A549 (cell line): ENCODE measurements at places on chromosomes 1 and 21.

DNA sequence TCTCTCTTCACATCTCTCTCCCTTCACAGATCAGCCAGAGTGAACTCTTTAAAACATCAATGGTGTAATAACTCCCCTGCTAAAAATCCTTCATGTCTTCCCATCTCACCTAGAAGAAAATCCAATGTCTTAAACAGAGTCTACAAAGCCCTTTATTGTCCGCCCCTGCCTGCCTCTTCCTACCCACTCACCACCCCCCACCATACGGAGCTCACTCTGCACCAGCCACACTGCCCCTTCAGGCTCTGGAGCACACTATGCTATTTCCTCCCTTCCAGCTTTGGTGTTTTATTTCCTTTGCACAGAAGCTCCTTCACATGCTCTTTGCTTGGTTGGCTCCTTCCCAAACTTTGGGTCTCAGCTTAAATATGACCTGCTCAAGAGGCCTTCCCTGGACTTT lies 10.2 kb downstream of the CAMK1G start:
- DNase-seq, result no peak

- DNase-seq, result no peak
These were observed 318.5 kb upstream of the B3GALT2 start for GRCh38 chr1:193504920-193505319.

- DNase-seq, result no peak
These were observed 221.8 kb upstream of the JUN start for GRCh38 chr1:59005491-59006288.

DNA sequence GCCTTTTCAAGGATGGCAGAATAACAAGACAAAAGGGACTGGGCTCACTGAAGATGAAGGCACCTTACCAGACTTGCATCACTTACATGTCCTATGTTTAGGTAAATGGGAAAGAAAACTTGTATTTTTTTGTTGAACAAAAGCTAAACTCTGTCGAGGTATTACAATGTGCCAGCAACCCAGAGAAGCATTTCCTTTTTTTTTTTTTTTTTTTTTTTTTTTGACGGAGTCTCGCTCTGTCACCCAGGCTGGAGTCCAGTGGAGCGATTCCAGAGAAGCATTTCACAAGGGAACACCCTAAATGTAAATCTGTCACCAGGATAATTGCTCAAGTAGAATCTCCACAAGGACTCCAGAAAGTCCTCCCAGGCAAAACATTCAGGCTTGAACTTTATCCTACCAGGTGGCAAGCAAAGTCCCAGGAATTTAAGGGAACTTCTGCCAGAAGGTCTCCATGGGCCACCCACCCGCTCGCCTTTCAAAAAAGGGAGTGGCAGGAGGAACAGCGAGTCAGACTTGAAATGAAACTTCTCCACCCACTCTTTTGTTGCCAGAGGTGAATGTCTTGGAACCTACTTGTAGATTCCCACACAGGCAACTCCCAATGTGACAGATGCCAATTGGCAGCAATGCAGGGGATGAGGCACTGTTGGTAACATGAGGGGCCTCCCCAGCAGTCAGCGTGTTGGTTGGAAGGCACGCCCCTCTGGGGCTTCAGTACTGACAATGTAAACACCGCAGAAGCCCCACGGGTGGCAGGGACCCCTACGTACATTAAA lies 125.0 kb downstream of the TIAM1 start:
- DNase-seq, result no peak

DNA sequence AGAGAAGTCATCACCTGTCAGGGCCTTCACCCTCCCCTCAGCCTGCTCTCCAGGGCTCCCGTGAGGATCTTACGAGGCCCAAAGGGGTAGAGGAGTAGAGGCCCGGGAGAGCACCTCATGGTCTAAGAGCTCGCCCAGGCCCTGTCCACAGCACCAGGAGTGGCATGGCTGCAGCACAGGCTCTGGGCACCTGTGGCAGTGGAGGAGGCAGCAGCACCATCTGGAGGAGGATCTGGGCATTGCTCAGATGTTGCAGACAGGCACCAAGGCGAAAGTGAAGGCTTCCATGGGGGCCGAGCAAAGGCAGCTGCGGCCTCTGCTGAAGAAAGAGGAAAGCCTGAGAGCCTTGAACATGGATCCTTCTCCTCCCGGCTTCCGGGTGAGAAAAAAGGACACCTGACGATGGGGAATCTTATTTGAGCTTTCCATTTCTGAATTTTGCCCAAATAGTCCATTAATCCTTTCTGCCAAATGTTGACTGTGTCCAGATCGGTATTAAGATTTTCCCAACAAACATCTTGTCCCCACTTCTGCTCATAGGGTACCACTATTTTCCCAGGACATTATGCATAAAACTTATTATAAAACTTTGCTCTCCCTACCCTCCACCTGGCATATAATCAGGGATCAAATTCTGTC lies 604.7 kb downstream of the PTPRC start:
- peak; percentile 34 for DNase-seq

DNA sequence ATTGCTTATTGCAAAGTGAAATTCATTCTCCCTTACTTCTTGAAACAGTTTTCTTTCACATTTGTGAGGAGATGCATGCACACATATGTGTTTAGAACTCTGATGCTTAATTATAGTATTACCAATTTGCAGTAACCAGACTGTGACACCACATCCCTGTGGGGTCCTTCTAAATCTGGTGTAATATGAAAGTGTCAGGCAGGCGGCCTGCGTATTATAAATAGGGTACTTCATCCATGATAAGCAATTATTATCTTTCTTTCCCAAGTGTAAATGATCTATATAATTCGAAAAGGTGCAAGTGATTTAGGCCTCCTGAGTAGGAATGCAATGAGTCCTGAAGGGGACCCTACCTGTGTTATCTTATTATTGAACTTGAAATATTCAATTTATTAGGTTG lies 876 bp downstream of the EFCAB7 start:
- DNase-seq, result peak; percentile 2

GRCh38 chr1:103274886-103275285 lies 166.6 kb upstream of the COL11A1 start:
- DNase-seq, result no peak

- no peak for DNase-seq
These were observed 124.6 kb downstream of the BACH1 start for GRCh38 chr21:29423099-29423870.

DNA sequence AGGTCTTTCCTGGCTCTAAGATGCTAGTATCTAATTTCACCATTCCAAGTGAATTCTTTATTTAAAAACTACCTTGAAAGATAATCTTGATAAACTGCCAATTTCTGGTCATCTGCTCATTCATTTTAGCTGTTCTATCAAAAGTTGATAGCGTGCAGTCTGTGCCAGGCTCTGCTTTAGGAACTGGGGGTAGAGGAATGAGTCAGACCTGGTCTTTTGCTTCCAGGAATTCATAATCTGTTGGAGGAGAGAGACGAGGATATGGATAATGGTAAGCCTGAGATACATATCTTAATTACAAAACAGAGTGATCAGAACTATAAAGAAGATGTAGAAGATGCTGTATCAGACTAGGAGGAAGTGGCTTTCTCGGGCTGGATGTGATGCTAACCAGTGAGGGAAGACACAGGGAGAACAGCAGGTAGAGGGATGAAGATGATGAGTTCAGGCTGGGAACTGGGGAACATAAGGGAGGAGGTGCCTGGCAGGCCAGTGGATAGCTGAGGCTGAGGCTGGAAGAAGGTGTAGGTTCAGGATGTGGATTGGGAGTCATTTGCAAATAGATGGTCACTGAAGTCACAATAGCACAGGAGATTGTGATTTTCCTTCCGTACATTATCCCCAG lies 12.3 kb upstream of the PHC2 start:
- DNase-seq, result no peak

- DNase-seq, result peak; percentile 66
These were observed 55.7 kb upstream of the ETV3 start for GRCh38 chr1:157193702-157194391.

DNA sequence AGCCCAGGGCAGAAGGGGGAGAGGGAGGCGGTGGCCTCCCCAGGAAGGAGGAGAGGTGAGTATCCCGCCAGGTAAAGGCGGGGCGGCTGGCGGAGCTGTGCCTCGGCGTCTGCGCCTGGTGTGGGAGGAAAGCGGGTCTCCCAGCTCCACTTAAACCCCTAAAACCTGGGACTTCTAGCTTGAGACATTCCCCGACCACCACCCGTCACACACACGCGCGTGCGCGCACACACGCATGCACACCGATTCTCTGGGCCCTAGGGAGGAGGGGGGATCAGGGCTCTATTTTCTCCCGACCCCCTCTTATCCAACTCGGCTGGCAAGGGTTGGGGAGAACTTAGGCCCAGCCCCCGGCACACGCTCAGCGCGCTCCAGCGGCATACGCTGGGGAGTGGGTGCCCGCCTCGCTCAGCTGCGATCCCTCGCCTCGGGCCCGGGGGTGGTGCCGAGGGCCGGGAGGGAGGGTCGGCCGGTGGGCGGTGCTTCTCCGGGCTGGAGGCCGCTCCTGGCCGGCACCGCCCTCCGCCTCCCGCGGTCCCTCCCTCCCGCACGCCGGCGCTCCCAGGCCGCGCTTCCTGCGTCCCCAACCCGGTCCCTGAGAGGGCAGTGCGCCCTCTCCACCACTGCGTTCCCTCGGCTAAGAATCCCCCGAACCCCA lies at the start of gene TMEM51:
Gene TMEM51, plus strand, starts transcription at position 564 of the 658 bp plus-strand sequence. CDS start 61,341 bp downstream, outside the sequence.
- peak; percentile 72 for DNase-seq

DNA sequence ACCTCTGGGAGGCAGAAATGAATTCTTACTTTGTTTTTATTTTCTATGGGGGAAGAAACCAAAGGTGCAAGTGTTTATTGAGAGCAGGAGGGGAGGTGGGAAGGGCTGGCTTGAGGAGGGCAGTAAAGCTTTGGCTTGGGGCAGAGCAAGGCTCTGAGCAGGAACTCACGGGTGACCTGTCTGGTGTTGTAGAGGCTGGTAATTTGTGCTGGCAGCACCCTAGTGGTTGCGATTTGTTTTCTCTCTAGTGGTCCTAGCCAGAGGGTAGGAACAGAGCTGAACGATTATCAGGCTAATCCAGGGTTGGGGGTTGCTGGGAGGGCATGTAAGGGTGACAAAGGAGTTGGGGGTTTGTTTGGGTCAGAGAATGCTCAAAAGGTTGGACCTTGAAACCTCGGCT lies 16.6 kb downstream of the TMCC2 start:
- no peak for DNase-seq

DNA sequence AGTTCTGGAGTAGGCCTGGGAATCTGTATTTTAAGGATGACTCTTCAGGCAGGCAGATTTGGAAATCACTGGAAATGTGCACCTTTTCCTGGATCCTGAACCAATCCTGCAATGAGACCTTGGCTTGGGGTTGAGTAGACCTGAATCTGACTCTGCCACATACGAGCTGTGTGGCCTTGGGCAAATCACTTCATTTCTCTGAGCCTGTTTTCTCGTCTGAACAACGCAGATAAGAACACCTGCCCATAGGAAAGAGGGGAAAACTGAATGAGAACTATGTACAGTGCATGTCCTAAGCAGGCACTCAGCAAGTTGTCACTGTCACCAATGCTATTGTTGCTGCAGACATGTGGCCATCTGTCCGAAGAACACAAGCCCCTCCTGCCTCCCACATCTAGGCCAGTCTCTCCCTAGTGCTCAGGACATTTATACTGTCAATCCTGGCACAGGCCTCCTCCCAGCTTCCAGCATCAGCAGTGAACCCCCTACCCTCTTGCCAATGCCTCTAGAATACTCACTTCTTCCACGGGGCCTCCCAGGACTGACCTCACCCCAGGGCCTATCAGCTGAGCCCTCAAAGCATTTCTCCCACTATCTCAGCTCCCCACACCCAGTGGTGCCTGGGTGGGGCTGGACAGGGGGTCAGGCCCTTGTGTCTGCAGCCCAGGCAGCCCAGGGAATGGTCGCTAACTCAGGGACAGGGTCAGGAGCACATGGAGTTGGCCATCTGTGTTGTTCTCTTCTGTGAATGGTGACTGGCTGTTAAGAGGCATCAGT lies 88.8 kb upstream of the ZBTB40 start:
- no peak for DNase-seq

DNA sequence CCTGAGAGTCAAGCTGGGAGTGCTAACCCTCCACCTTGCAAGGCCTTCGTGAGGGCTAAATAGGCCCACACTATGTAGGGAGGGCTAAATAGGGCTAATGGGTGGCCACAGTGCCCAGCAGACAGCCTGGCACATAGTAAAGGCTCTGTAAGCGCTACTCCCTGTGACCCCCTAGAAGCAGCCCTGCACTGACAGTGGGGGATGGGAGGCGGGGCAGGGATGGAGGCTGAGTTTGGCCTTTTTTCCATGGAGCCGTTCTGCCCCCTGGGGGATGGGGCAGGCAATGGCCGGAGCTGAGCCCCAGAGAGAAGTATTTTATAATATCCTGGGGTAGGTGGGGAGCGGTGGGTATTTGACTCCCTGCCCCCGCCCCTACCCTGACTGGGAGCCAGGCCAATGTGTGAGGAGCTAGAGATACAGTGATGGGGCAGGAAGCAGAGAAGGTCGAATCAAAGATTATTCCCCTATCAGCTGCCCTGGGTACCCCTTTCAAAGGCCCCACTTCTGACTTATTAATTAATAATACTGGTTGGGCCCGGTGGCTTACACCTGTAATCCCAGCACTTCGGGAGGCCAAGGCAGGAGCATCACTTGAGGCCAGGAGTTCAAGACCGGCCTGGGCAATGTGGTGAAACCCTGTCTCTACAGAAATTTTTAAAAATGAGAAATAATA lies 42.3 kb downstream of the LACTBL1 start:
- peak; percentile 82 for DNase-seq

- DNase-seq, result no peak
These were observed 95.7 kb downstream of the GLIS1 start for GRCh38 chr1:53643041-53643880.

DNA sequence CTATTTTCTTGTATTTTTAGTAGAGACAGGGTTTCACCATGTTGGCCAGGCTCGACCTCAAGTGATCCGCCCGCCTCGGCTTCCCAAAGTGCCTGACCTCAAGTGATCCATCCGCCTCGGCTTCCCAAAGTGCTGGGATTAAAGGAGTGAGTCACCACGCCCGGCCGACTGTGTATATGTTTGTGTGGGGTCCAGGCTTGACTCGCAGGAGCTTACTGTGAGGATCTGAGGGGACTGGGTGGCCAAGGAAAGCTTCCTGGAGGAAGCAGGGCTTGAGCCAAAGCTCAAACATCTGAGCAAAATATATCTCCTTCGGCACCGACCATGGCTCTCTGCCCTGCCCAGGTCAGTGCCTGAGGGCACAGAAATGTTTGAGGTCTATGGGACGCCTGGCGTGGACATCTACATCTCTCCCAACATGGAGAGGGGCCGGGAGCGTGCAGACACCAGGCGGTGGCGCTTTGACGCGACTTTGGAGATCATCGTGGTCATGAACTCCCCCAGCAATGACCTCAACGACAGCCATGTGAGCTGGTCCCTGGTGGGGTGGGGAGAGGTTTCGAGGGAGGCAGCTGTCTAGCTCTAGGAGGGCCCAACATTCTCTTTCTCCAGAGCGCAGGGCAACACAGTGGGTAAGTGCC lies 10.5 kb downstream of the PADI3 start:
- DNase-seq, result no peak

- DNase-seq, result no peak
These were observed 419.4 kb downstream of the NPHP4 start for GRCh38 chr1:5572794-5573193.

GRCh38 chr1:213670692-213671023 lies 317.1 kb upstream of the PROX1 start:
- DNase-seq, result no peak

- DNase-seq, result no peak
These were observed 745.1 kb downstream of the LTN1 start for GRCh38 chr21:28247454-28248020.

- DNase-seq, result no peak
These were observed 19.2 kb downstream of the CYYR1 start for GRCh38 chr21:26553898-26554297.
